ENCODE measurements at places on chromosomes 3 and 15. TPM values are rescaled to one million over a fixed set of nuclear protein-coding genes. Genes with fewer than 3 reads are reported as not detected.

DNA sequence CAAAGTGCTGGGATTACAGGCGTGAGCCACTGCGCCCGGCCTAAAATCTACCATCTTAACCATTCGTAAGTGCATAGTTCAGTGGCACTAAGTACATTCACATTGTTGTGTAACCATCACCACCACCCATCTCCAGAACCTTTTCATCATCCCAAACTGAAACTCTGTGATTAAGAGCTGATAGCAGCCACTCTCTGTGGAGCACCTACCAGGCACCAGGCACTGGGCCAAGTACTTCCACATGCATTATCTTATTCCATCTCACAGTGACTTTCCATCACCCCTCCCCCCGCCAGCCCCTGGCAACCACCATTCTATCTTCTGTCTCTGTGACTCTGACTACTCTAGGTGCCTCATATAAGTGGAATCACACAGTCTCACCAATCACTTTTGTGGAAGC, 2.3 kb upstream of the INSYN1 start:
- DNase-seq = no peak

- DNase-seq = peak; percentile 76
Measured at GRCh38 chr15:68700455-68701123, 120.1 kb downstream of the ANP32A start.

DNA sequence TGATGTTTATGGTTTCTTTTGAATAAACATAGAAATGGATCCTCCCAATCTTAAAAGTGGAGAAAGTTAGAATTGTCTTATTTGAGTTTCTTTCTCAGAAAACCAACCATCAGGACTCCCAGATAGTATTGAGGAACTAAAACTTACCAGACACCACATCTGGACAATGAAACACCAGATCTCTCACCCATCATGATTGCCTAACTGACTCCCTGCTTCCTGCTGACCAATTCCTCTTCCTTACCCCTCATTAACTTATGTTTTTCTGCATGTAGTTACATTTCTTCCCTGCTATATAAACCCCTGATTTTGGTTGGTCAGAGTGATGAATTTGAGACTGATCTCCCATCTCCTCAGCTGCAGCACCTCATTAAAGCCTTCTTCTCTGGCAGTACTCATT, 242.0 kb upstream of the SETMAR start:
- no peak for DNase-seq

DNA sequence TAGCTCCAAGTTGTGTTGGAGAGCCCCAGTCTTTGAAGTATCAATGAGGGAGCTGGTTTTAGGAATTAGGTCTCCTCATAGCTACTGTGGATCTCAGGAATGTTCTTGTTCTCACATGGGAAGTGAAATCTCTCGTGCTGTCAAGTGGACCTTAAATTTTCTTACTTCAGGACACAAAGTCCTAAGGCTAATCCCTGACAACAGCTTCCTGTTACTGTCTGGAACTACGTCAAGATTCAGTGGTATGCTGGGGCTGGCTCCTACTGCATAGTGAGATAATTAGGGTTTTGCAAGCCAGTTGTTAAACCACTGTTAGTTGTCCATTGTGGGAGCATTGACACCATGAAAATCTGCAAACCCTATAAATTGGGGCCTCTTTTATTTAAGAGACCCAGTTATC, 22.8 kb downstream of the MESP1 start:
- no peak for DNase-seq

GRCh38 chr15:75570126-75570845, 8.8 kb downstream of the PTPN9 start:
- DNase-seq = no peak

Gene RETNLB
- not detected for total RNA-seq

Gene SV2B
- 2.8 TPM for total RNA-seq
